HCT116 (cell line): ENCODE measurements at places on chromosomes 12 and 14. TPM values are rescaled to one million over a fixed set of nuclear protein-coding genes. Genes with fewer than 3 reads are reported as not detected.

The SCFD1 gene
- 71.1 TPM for total RNA-seq

The FGF6 gene
- not detected for total RNA-seq

The PZP gene
- not detected for total RNA-seq

The SLC38A6 gene
- total RNA-seq: 9.5 TPM

The EFS gene
- 0.10 TPM for total RNA-seq

The DIO3 gene
- 0.34 TPM for total RNA-seq

The RHOJ gene
- total RNA-seq: not detected

The TSPAN19 gene
- 0.32 TPM for total RNA-seq

The LMNTD1 gene
- not detected for total RNA-seq

The GDF11 gene
- total RNA-seq: 5.3 TPM

The SCNN1A gene
- total RNA-seq: 118 TPM

The ADAMTS20 gene
- total RNA-seq: not detected

The AHNAK2 gene
- 45.0 TPM for total RNA-seq

The TAS2R8 gene
- not detected for total RNA-seq

The FKBP3 gene
- total RNA-seq: 67.8 TPM

The MUCL1 gene
- total RNA-seq: not detected

The SMOC1 gene
- not detected for total RNA-seq

The FICD gene
- total RNA-seq: 5.1 TPM

The CRADD gene
- total RNA-seq: 12.2 TPM

The ACOT6 gene
- not detected for total RNA-seq

The OTX2 gene
- total RNA-seq: not detected

The IL26 gene
- not detected for total RNA-seq

The CAPZA3 gene
- total RNA-seq: not detected

The PPP4R4 gene
- total RNA-seq: 5.5 TPM

The IAPP gene
- total RNA-seq: not detected

The MANSC4 gene
- not detected for total RNA-seq

The SLC17A8 gene
- not detected for total RNA-seq

The RDH16 gene
- total RNA-seq: 0.59 TPM

The WNT5B gene
- 0.52 TPM for total RNA-seq

The NELL2 gene
- total RNA-seq: 1.1 TPM

The AEBP2 gene
- 44.6 TPM for total RNA-seq

The LHX5 gene
- 2.4 TPM for total RNA-seq

The SIRT4 gene
- 2.8 TPM for total RNA-seq

The NUAK1 gene
- total RNA-seq: 7.4 TPM

The DYNC1H1 gene
- total RNA-seq: 361 TPM

The ZDHHC22 gene
- 0.10 TPM for total RNA-seq

The APOF gene
- 0.17 TPM for total RNA-seq

The PRIMA1 gene
- total RNA-seq: 1.5 TPM

The P2RX2 gene
- not detected for total RNA-seq

The RNASE2 gene
- total RNA-seq: not detected

The AGAP2 gene
- 15.8 TPM for total RNA-seq

The VIPAS39 gene
- 16.8 TPM for total RNA-seq

The PRH2 gene
- not detected for total RNA-seq

The HOXC10 gene
- 3.8 TPM for total RNA-seq

The GPR84 gene
- total RNA-seq: not detected

The RASAL1 gene
- total RNA-seq: 16.0 TPM

The TEX52 gene
- not detected for total RNA-seq

The RFLNA gene
- total RNA-seq: not detected

The TAS2R20 gene
- 0.76 TPM for total RNA-seq

The KRT75 gene
- total RNA-seq: not detected

The AKAP5 gene
- total RNA-seq: 0.54 TPM

The NYNRIN gene
- total RNA-seq: 0.27 TPM

The SPATS2 gene
- 74.2 TPM for total RNA-seq
